Activated naive CD8-positive, alpha-beta T cell treated with anti-CD3 and anti-CD28 coated beads, Interleukin-2, amount 10 ng/mL, durations not matched to agents 7 days and 5 days (primary cell): ENCODE measurements at places on chromosomes 7 and 10.

DNA sequence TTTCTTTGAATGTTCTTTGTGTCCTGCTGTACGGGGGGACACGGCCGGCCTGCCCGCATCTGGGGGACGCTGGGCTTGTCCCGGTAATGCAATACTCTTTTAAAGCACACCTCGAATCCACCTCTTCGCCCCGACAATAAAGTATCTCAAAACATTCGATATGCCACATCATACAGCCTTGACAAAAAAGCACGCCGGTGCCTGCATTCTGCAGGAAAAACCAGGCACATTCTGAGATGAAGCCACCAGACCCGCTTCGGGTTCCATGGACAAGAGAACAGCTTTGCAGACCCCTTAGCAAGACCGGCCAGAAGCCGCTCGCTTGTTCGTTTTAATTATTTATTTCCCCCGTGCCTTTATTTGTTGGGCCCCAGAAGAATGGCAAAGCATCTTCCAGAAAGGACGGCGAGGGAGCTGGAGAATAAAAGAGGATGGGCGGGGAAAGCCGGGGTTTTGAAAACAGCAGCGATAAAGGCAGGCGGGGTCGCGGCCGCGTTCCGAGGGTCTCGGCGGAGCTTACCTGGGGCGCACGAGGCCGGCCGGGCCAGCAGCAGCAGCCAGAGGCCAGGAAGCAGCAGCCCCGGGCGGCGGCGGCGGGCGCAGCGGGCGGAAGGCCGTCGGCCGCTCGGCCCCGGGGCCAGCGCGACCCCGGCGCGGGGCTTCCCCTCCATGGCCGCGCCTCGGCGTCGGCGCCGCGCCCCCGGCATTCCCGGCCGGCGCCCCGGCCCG, 462 bp downstream of the KIAA1549 start:
- DNase-seq: peak; percentile 35
- peak overlapping the region; percentile 86 for H3K4me3 ChIP-seq
- peaks cover 49% of the 10 kb centered on the region for H3K27me3 ChIP-seq
- H3K27ac ChIP-seq: peak overlapping the region; percentile 51

DNA sequence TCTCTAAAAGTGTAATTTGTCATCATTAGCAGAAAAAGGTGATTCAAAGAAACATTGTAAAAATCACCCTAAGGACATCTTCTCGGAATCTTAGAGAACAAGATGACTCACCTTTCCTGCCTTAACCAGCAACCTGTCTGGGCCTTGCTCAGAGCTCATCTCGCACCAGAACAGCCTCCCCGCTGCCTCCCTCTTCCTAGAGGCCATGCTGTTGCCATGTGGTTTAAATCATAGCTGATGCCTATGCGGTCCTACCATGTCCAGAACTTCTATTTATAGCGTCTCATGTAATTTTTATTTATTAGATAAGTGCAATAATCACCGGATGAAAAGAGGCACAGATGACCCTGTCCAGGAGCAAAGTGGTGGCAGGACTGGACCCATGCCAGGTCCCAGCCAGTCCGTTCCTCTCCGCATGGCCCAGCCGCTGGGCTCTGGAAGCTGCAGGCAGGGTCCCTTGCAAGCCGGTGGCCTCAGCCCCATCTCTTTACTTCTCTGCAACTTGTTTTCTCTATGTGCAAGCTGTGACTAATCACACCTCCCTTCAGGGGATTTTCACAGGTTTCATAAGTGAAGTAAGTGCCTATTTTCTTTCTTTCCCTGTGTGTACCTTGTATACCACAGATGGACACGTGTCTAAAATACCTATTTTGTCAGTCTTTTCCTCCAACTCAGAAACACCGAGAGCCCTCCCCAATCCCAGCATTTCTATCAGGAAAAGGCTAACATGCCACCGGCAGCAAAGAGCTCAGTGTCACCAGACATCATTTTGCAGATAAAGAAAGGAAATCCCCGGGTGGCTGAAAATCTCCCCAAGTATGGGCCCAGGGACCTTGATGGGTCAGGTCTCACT, 27.1 kb downstream of the KLF6 start:
- peaks cover 40% of the 10 kb centered on the region for H3K4me1 ChIP-seq
- H3K36me3 ChIP-seq: peaks cover 2% of the 10 kb centered on the region
- no peak for DNase-seq
- peak overlapping the region; percentile 69 for H3K4me3 ChIP-seq
- H3K27ac ChIP-seq: peak overlapping the region; percentile 88

- peaks cover 26% of the 10 kb centered on the region for H3K27me3 ChIP-seq
- no peaks in the 10 kb centered on the region for H3K4me1 ChIP-seq
- H3K4me3 ChIP-seq: no peak overlapping the region
- no peak for DNase-seq
These were observed 69.1 kb upstream of the PDSS1 start for GRCh38 chr10:26628395-26628794.

DNA sequence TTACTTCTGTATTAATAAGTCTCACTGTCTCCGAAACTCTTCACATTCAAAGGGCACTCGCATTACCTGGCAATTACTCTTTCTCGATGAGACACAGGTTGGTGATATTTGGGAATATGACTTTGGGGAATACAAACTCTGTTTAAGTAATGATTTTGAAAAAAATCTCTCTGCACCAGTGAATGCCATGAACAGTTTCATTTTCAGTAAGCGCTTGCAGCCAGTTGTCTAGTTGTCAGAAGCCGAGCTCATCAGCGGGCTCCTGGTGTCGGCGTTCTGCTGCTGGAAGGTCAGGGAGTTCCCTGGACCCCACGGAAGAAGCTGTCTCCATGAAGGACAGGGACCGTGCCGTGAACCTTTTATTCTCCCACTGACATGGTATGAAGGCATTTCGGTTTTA, 57.7 kb downstream of the PTPRE start:
- H3K36me3 ChIP-seq: no peaks in the 10 kb centered on the region
- no peaks in the 10 kb centered on the region for H3K4me1 ChIP-seq
- H3K4me3 ChIP-seq: no peak overlapping the region
- no peak for DNase-seq
- H3K27ac ChIP-seq: no peak overlapping the region
- peaks cover 4% of the 10 kb centered on the region for H3K27me3 ChIP-seq

DNA sequence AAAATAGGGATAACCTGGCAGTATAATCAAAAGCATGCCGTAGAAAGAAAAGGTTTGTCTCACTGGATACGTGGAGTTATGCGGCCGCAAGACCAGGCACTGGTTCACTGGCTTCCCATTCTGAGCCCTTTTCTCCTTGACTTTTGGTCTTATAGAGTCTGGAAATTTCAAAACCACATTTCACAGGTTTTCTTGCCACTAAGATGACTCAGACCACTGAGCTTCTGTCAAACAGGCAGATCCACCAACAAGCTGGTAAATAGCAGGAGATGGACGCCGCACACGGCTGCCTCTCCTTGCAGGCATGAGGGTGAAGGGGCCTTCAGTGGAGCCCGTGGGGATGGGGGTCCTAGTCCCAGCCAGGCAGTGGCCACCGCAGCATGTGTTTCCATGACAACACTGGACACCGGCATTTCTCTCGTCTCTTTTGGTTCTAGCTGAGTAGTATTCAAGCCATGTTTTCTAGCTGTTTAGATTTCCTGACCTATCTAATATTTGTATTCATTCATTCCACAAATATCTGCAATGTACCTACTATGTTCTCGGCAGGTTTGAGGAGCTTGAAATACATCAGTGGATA, 55.5 kb downstream of the KLF6 start:
- peaks cover 20% of the 10 kb centered on the region for H3K27me3 ChIP-seq
- H3K4me3 ChIP-seq: no peak overlapping the region
- H3K27ac ChIP-seq: no peak overlapping the region

DNA sequence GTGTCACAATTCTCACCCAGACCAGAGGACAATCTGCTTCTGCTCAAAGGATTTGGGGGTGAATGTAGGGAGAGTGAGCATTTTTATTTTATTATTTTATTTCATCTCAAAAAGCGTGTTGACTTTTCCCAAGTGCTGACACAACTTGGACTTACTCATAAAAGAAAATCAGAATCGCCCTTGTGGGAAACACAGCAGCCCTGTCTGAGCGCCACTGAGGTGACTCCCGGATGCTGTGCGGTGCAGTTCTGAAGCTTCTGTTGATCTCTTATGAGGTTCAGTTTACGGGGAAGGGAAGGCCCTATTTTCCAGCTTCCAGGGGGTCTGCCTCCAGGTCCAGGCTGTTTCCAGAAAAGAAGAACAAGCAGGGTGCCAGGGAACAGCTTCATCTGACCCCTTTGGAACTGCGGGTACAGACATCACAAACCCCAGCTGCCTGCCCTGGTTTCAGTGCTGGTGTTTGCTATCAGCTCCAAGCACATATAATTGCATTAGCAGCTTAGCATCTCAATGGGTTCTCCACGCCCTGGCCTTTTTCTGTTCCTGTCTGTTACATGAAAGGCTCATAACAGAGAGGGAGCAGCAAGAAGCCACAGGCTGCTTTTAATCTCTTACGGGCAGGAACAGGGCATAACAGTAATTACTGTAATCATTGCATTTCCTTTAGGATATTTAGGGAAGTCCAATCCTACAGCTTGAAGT, 52.4 kb downstream of the PARP12 start:
- peaks cover 1% of the 10 kb centered on the region for H3K4me1 ChIP-seq
- no peak for DNase-seq
- H3K27me3 ChIP-seq: no peaks in the 10 kb centered on the region
- H3K36me3 ChIP-seq: no peaks in the 10 kb centered on the region

GRCh38 chr7:97246317-97246716, 128.8 kb downstream of the SDHAF3 start:
- no peaks in the 10 kb centered on the region for H3K36me3 ChIP-seq
- no peaks in the 10 kb centered on the region for H3K4me1 ChIP-seq
- no peak overlapping the region for H3K4me3 ChIP-seq
- DNase-seq: no peak
- no peaks in the 10 kb centered on the region for H3K27me3 ChIP-seq

GRCh38 chr10:24907956-24908355, 44.5 kb downstream of the PRTFDC1 start:
- no peak overlapping the region for H3K27ac ChIP-seq
- peaks cover 30% of the 10 kb centered on the region for H3K36me3 ChIP-seq
- H3K4me1 ChIP-seq: peaks cover 3% of the 10 kb centered on the region
